ENCODE measurements at places on chromosomes 6 and 20.

DNA sequence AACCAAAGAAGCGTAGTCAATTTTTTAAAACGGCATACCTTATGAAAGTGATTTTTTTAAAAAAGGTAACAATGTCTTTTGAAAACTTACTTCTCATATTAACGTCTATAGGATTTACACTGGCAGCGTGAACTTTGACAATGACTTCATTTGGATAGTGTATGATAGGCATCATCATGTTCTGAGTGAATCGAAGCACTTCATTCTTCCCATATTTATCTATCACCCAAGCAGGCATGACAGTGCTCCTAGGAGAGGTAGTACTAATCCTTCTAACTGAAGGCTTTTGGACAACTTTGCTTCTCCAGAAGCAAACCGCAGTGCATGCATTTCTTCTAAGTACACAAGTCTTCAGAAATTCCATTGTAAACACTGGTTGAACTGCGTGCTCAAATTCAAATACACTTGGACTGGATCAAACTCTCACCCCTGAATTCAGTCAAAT, 618 bp downstream of the RTN4IP1 start:
- no peak for DNase-seq

DNA sequence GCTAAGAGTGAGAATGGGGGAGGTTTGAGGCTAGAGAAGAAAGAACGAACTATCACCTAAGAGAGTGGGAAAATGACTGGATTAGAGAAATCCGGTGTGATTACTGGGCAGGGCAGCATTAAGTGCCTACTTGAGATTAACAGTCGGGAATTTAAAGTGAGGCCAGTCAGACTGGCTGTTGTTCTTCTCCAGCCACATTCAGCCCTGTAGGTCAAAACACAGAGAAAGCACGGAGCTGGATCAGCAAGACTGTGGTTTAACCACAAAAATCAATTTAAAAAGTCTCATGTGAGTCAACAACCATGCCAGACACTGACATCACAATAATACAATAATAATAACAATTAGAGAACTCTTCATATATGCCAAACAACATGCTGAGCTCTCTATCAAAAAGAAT, 301.9 kb upstream of the SGK1 start:
- DNase-seq, result no peak

GRCh38 chr6:1406306-1407072, 17.1 kb downstream of the FOXF2 start:
- DNase-seq, result no peak

- DNase-seq, result no peak
Observed at GRCh38 chr6:30603961-30604360, 13.1 kb downstream of the PPP1R10 start.

DNA sequence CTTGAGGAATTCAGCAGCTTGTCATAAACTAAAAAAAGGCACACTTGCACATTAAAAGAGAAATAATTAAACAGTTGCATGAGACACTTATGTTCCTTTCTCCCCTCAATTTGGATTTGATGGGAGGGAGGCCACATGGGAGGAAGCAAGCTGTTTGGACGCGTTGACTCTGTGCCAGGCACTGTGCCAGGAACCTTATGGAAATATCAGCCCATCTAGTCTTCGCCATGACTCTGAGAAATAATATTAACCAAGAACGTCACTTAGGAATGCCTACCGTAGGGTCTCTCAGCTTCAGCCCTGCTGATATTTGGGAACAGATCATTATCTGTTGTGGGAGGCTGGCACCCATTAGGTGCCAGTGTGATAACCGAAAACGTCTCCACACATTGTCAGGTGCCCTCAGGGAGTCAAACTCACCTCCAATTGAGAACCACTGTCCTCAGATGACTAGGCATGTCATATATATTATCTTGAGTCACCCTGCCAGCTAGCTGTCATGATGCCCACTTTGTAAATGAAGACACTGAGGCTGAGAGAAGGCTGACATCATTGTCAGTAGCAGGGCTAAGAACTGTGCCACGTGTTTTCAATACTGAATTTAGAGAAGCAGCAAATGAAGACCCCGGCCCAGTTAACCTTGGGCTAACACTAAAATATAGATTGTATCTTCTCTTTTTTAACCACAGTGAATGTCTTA, 36.1 kb downstream of the EYA2 start:
- DNase-seq, result no peak

Data from NT2/D1 (cell line).